ENCODE measurements at places on chromosomes 7 and 10.

DNA sequence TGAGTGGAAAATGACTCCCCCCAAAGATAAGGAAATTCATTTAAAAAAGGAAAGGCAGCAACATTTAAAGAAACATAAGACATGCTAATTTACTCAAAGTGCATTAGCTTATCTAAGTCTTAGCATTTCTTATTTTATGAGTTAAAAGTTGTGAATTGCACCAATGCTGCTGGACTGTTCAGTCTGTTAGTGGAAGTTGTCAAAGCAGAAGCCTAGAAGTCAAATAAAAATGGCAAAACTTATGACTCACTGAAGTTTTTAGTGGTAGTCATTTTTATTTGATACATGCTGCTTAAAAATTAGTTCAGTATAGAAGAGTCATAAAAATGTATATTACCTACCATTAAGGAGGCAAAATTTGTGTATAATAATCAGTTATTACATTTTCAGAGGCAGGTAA, 90.8 kb upstream of the FGL2 start:
- DNase-seq: no peak

GRCh38 chr10:88932539-88933256, 19.9 kb downstream of the ACTA2 start:
- peak; percentile 74 for DNase-seq

- DNase-seq: no peak
Measured at GRCh38 chr10:34432589-34432988, 382.5 kb downstream of the PARD3 start.

DNA sequence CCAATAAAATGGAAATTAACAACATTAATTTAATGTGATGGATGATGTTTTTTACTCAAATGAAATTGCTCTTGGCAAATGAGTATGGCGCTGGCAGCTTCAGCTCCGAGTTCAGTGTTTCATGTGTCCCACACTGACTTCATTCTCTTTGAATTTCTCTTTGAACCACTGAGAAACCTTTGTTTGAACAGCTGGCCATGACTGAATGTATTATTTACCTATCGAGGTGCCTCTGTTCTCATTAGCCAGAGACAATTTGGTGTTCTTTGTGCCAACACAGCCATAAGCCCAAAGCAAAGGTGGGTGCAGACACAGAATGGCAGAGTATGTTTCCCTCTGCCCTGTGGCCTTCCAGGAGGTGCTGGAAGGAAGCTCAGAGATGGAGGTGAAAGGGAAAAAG, 42.1 kb downstream of the TMEM178B start:
- DNase-seq: no peak

GRCh38 chr10:108735380-108735779, 1187.9 kb downstream of the XPNPEP1 start:
- no peak for DNase-seq

- DNase-seq: no peak
Measured at GRCh38 chr10:60465801-60466200, 76.1 kb upstream of the ANK3 start.

DNA sequence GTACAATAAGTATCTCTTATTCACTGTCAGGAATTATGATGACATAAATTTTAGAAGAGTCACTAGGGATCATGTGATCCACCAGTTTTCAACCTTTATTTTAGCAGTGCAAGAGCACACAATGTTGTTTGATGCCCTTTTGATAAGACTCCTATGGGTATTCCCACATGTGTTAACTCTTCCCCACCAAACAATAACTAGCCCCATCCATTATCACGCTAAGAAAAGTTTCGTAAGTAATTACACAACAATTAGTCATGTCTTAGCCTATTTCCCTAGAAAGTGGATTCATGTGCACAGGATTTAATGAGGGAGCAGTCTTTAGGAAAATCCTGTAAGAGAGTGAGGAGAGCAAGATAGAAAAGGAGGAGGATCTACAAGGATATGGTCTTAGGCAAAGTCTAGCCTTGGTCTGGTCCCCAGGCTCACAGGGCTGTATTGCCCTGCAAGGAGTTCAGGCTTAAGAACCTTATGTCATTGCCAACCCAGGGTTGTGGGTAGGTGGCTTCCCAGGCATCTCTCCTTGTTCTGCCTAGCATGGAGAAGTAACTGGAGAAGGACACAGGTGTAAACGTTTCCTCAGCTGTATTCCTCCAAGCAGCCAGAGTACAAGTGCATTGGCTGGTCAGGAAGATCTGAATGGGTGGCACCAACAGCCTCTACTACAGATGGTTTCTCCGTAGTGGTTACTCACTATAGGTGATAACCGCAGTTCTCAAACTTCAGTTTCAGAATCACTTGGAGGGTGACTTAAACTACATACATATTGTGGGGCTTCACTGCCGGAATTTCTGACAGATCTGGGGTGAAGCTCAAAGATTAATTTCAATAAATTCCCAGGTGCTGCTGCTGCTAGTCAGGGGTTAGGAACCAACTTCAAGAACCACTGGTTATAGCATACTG, 574.5 kb downstream of the SUGCT start:
- no peak for DNase-seq

DNA sequence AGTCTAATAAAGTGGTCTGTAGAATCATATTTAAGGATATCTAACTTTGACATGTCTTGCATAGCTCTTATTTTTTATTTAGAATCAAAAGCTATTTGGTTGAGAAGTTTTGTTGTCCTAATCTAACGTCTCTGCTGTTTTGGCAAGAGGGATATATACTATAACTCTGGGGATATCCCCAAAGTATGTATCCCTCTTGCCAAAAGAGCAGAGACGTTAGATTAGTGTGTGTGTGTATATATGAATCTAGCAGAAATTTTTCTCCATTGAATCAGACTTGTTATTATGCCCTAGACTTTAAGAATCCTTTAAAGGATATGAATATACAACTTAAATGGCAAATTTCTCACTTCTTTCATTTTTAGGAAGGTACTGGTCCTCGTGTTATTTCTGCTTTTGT, 9.6 kb downstream of the SMC3 start:
- no peak for DNase-seq

DNA sequence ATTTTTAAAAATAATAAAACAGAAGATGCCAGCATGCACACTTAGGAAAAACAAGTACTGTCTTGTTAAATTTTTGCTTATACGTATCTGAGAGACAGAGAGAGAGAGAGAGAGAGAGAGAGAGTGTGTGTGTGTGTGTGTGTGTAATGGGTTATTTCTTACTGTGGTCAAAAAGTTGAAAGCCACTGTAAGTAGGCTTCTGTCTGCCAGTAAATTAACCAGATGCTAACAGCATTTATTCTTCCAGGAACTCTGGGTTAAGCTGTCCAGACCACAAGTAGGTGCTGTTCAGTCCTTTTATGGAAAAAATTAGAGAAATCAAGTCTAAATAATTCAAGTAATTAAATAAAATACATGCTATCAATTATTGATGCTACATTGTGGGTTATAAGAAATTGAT, 39.7 kb downstream of the RNF32 start:
- DNase-seq: no peak

- DNase-seq: no peak
Measured at GRCh38 chr7:142881586-142882337, 3.8 kb downstream of the TRPV6 start.

- DNase-seq: no peak
Measured at GRCh38 chr7:151792636-151793035, 84.3 kb downstream of the PRKAG2 start.

GRCh38 chr10:120953897-120954296, 102.7 kb downstream of the WDR11 start:
- no peak for DNase-seq

DNA sequence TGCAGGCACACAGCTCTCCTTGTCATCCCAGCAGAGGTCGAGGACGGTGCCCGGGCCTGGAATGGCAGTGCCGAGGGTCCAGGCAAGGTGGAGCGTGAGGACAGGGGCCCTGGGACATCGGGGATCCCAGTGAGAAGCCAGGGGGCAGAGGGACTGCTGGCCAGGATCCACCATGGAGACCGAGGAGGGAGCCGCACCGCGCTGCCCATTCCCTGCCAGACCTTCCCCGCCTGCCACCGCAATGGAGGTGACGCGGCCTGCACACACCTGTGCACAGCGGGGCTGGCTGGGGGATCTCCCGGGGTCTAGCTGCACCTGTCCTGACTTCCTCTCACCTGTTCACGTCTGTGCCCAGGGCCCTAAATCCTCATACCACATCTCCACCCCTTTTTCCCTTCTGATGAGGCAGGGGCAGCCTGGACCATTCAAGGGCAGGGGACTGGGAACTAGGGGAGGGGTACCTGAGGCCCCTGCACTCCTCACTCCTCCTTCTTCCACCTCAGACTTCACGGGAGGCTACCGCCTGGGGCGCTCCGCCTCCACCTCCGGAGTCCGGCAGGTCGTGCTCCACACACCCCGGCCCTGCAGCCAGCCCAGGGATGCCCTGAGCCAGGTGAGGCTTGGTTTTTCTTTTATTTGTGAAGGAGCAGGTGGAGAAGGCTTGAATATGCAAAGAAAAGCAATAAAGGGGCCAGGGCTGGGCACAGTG, 6.9 kb downstream of the NYAP1 start:
- no peak for DNase-seq

All from lung microvascular endothelial cell (primary cell).